ENCODE measurements at places on chromosomes 5 and 9. TPM values are rescaled to one million over a fixed set of nuclear protein-coding genes. Genes with fewer than 3 reads are reported as not detected.

DNA sequence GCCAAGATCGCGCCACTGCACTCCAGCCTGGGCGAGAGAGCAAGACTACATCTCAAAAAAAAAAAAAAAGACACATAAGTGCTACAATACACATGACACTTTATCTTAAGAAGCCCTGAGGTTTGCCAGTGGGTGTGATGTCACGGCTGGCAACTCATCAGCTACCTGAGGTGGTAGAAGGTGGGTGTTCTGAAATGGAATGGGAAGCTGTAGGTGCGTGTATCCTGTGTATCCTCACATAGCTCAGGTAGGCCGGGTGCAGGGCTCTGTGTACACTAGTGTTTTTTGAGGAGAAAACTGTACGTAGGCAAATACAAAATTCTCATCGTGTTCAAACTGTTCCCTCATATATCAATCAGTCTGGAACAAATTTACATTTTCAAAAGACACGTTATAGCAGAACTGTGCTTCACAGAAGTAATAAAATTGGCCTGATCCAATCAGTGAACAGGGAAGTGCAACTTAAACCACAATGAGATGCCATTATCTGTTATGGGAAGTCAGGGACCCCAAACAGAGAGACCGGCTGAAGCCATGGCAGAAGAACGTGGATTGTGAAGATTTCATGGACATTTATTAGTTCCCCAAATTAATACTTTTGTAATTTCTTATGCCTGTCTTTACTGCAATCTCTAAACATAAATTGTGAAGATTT lies 10.4 kb downstream of the BICD2 start:
- DNase-seq, result no peak

Gene C5orf15
- total RNA-seq, result 29.2 TPM

DNA sequence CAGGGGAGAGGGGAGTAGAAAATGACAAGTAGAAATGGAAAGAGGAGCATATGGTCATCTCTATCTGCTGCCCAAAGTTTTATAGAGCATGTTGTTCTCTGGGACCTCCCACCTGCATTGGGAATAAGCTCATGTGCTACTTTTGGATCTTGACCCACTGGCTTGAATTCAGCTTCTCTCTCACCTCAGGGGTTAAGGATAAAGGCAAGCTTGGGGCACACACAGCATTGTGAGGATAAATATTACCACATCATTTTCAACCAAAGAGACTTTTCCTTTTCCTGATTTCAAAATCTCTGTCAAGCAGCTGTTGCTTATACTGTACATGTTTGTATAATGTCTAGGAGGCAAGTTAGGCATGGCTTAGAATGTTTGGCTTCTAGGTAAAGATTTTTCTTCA lies 16.6 kb downstream of the ATP10B start:
- no peak for DNase-seq

DNA sequence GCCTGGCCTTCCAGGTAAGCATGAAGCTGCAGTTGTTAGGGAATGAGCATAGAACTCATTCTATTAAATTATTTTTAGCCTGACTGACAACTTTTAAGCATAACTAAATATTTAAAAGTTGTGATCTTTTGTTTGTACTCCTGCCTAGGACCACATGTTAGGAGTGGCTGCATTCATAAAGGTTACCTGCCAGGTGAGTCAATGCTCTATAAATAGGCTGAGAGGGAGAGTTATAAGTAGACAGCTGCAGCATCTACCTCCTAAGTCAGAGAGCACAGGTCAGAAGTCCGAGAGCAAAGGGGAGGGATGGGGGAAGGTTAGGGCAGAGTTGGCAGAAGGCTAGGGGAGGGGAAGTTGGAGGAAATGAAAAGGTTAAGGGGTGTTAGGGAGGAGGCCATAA lies 292.4 kb upstream of the TLE4 start:
- DNase-seq, result no peak

GRCh38 chr5:138603249-138603920 lies 28.2 kb upstream of the HSPA9 start:
- no peak for DNase-seq

DNA sequence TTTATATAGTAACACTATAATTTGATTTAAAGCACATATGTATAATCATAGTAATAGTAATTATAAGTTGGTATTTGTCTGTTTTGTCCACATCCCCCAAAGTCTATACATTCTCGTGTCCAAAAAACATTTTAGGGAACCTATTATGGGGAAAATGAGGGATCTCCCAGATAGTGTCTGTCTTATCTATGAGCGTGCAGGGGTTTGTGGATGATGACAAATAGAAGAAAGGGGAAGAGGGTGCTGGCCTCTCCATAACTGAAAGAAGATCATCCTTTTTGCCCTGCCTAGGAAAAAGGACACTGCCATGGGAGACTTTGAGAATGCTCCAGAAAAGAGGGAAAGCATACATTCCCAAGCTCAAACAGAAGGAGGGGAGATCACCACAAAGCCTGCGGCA lies 45.3 kb downstream of the C5orf22 start:
- DNase-seq, result no peak

Gene MRPS27
- 38.4 TPM for total RNA-seq

GRCh38 chr5:113227798-113228197 lies 207.0 kb downstream of the TSSK1B start:
- no peak for DNase-seq

Gene ITGA1
- 213 TPM for total RNA-seq

DNA sequence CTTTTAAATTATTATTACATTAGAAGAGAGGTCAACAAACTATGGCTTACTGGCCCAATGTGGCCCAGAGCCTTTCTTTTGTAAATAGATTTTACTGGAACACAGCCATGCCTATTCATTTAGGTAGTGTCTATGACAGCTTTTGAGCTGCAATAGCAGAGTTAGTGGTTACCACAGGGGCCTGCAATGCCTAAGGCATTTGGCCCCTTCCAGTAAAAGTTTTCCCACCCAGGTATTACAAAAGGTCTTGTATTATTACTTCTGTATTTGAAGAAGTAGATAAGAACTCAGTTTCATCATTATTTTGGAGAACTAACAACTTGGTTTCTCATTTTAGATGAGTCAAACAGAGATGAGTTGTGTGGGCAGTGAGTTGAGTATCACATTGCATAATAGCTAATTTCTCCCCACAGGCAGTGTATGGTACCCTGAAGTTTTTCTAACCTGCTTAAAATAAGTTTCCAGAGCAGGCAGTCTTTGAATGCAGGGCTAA lies 9.5 kb downstream of the MTRR start:
- DNase-seq, result no peak

DNA sequence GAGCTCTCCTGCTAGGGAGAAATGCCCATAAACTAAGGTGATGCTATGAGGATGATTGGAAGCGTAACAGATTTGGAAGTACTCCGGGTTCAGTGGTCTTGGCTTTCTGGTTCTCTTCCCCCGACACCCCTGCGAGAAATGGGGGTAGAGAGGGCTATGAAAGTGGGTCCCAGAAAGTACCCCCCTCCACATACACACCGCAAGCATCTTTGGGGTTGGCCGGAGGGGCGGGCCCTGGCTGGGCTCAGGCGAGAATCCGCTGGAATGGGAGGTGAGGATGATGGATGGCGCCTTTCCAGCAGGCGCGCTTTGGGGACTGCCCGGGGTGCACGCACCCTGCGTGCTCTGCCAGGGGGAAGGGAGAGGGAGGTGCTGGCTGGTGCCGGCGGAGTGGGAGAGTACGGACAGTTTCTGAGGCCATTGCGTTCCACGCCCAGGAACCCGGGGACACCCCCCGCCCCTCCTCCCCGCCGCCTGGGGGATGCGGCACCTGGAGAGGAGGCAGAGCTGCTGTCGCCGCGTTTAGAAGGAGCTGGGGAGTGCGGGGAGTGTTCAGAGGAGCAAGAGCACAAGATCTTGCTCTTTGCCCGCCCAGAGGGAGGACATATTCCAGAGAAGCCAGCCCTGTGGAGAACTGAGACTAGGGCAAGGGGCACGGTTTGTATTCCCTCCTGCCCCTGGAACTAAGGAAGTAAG lies 1.9 kb downstream of the PCSK5 start:
- DNase-seq, result peak; percentile 82
